ENCODE measurements at places on chromosomes 6 and 20.

DNA sequence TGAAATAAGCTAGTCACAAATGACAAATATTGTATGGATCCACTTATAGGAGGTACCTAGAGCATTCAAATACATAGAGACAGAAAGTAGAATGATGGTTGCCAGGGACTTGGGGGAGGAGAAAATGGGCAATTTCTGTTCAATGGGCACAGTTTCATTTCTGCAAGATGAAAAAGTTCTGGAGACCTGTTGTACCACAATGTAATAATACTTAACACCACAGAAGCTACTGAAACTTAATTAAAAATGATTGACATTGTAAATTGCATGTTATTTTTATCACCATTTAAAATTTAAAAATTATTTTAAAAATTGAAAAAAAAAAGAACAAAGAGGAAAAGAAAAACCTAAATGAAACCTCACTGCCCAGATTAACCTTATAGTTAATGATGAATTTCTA lies 67.4 kb downstream of the NHLRC1 start:
- no peak for DNase-seq

- DNase-seq: no peak
Observed at GRCh38 chr6:38040254-38040653, 220.7 kb downstream of the ZFAND3 start.

GRCh38 chr6:129872586-129872985 lies 11.5 kb upstream of the TMEM244 start:
- DNase-seq: no peak

DNA sequence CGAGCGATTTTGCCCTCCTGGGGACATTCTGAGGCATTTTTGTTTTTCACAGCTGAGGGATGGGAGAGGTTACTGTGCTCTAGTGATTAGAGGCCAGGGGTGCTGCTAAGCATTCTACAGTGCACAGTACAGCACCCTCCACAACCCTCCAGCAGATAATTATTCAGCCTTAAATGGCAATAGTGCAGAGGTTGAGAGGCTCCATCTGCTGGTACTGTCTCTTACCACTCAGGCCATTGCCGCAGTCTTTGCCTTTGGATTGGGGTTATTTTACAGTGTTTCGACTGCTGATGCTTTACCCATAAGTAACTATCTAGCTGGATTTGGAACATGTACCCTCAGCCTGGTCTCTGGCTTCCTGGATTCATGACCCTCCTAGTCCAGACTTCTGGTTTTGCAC lies 705.3 kb downstream of the KIF16B start:
- no peak for DNase-seq

- peak; percentile 92 for DNase-seq
Observed at GRCh38 chr6:11207199-11207968, 25.1 kb downstream of the NEDD9 start.

DNA sequence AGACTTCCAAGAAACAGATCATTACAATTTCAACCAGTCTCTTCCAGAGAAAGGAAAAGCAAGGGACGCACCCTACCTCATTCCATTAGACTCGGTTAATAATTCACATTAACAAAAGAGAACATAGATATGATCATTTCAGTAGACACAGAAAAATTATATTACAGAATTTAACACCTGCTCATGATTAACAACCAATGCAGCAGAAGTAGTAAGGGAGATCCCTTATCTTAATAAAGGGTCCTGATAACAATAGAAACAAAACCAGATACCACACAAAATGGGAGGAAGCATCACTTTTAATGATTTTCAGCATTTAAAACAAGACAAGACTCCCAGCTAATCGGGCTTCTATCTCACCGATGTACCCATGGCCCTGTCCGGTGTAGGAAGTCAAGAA lies 215.0 kb downstream of the TBC1D7 start:
- no peak for DNase-seq

DNA sequence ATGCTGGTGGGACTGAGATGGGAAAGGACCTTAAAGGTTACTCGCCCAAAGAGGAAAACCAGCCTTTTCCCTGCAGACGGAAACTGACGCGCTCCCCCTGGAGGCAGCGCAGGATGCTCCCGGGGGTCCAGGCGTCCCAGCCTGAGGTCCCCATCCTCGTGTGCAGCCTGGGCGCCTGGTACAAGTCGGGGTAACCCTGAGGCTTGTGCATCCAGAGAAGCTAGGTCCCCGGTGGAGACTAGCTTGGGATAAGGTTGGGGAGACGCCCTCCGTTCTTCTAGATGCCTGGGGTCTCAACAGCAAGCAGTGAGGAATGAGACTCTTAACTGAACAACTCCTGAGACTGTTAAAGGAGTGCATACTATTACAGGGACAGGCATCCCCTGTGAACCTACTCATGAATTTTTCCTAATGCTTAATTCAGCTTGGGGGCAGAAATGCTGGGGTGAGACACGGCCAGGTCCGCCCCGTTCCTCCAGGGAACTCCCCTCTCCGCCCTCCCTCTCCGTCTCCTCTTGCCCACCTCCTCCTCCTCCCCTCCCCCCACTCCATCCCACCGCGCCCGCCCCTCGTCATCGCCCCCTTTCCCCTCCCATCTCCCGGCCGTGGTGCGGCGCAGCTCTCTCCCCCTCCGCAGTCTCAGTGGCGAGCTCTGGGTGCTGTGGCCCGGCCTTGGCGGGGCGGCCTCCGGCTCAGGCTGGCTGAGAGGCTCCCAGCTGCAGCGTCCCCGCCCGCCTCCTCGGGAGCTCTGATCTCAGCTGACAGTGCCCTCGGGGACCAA lies at the start of gene PRSS35:
TSS of gene PRSS35 (plus strand) at position 634 of the 781 bp plus-strand sequence. CDS start 10,908 bp downstream, outside the sequence.
- peak; percentile 20 for DNase-seq

GRCh38 chr6:45512717-45513116 lies 135.0 kb upstream of the SUPT3H start:
- DNase-seq: no peak

- DNase-seq: no peak
Observed at GRCh38 chr20:56362833-56363413, 4.1 kb downstream of the FAM210B start.

DNA sequence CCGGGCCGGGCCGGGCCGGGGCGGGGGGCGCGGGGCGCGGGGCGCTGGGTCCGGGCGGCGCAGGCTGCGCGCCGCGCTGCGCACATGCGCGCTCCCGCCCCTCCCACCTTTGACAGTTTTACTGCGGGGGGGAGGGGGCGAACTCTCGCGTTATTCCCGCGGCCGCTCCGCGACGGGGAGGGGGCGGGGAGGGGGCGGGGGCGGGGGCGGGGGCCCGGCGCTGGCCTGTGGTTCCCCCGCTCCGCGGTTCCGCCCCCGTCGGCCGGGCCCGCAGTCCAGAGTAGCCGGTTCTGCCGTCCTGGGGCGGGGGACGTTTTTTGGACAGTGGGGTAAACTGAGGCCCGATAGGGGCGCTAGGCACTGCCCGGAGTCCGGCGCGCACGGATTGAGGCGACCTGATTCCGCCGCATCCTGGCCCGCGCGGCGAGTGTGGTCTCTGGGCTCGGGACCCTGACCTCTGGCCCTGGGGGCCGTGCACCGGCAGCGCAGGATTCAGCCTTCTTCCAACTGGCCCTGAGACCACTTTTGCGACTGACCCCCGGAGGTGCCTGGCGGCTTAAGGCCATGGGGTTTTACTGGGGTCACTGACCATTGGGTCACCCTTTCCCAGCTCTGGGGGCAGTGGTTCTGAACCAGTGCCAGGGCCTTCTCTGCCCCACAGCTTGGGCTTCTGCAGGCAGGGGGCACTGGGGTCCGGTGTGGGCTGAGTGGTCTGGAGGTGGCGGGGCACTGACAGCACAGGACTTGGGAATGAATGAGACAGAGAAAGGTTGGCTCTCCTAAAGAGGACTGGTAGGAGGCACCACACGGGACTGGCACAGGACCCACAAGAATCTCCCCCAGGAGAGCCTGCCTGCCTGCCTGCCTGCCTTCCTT lies at the start of gene ZNF512B:
TSS of gene ZNF512B (minus strand) at position 93 of the 876 bp plus-strand sequence. CDS start 1,980 bp downstream, outside the sequence.
- DNase-seq: no peak

- no peak for DNase-seq
Observed at GRCh38 chr6:162345051-162345511, 382.5 kb downstream of the PRKN start.

GRCh38 chr6:136022224-136022874 lies 170.8 kb downstream of the PDE7B start:
- no peak for DNase-seq

DNA sequence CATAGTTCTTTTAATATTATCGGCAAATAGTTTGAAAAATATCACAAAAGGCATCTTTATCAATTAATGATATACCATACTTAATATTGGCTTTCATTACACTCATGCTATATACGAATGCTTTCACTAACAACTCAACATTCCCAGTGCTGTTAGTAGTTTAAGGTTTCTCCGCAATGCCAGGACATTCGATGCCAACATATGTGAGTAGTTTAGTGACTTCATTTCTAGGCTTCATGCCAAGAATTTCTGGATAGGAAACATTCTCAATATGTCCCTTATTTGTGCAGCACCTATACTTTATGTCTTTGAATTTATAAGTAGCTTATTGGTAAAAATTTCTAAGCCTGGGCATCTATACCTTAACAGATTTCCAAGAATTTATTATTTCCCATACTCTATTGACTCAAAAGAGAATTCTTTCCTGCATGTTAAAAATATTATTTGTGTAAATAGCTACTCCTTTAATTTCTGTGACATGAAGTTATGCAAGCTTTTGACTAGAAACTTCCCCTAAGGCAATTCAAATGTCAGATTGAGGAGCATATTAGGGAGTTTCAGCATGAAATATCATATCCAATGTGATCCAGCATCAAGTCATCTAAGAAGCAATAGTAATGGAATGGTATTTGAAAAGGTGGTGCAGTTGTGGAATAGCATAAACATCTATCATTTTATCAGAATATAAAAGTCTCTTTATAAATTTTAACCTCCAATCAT lies 236.0 kb upstream of the STXBP5 start:
- DNase-seq: peak; percentile 60

DNA sequence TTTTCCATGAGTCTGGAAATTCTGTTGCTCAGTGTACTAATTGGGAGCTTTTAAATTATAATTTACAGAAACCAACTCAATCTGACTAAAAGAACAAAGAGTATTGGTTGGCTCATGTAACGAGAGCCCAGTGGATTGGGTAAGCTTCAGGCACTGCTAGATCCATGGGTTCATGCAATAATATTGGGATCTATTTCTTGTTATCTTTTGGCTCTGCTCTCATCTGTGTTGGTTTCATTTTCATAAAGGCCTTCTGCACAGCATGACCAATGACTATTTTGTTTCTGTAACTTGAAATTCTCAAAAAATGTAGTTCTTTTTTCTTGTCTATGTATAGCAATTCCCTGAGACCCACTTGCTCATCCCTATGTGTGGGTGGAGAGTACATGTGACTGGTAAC lies 12.0 kb downstream of the SLC2A10 start:
- DNase-seq: no peak

GRCh38 chr6:5541025-5541424 lies 279.7 kb downstream of the FARS2 start:
- DNase-seq: no peak

DNA sequence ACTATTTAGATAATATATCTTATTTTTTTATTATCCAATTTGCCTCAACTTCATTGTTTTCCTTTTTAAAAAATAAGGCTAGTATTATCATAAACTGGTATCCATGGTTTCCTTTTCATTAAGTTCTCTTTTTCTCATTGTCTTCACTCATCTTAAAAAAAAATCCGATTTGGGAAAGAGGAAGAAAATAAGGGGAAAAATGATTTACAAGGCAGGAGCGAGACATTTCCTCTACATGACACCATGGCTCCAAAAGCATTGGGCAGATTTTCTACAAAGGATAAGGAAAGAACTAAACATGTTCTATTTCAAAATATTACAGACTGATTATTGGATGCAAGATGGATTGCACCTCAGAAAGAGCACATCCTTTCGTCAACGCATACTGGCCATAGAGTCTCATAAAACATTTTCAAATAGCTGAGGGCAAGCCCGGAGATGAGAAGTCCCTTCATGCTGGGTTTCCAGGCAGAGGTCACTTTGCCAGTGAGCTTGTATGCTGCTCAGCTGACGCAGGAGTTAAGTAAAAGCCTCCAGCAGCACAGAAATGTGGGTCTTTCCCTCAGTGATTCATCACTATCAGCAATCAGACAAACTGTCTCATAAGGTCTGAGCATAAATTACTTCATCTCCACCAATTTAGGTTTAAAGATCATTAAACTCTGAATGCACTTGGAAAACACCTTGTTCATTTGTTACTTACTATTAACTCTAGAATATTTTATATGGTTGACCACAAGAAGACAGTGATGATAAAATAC lies 129.0 kb upstream of the TNFAIP3 start:
- no peak for DNase-seq

All from amniotic stem cell (primary cell).